Effector memory CD4-positive, alpha-beta T cell (primary cell): ENCODE measurements at places on chromosomes 5 and 9.

GRCh38 chr5:180352116-180353047 lies 754 bp downstream of the GFPT2 start:
- H3K4me1 ChIP-seq = peaks cover 12% of the 10 kb centered on the region
- no peak for DNase-seq
- peak overlapping the region; percentile 59 for H3K4me3 ChIP-seq

GRCh38 chr5:39058178-39058921 lies 15.8 kb downstream of the RICTOR start:
- H3K27ac ChIP-seq = no peak overlapping the region
- H3K36me3 ChIP-seq = no peaks in the 10 kb centered on the region

- no peak overlapping the region for H3K4me3 ChIP-seq
- H3K36me3 ChIP-seq = no peaks in the 10 kb centered on the region
- DNase-seq = no peak
- no peaks in the 10 kb centered on the region for H3K4me1 ChIP-seq
- no peak overlapping the region for H3K27ac ChIP-seq
Observed at GRCh38 chr5:138775034-138775433, 21.8 kb downstream of the CTNNA1 start.

- H3K27me3 ChIP-seq = no peaks in the 10 kb centered on the region
- H3K4me3 ChIP-seq = no peak overlapping the region
- H3K27ac ChIP-seq = no peak overlapping the region
- DNase-seq = no peak
- H3K36me3 ChIP-seq = no peaks in the 10 kb centered on the region
Observed at GRCh38 chr9:75869236-75869635, 21.2 kb upstream of the PCSK5 start.

GRCh38 chr5:51194671-51195070 lies 188.6 kb upstream of the ISL1 start:
- H3K27me3 ChIP-seq = no peaks in the 10 kb centered on the region
- no peak for DNase-seq
- H3K4me1 ChIP-seq = no peaks in the 10 kb centered on the region
- no peak overlapping the region for H3K27ac ChIP-seq
- no peak overlapping the region for H3K4me3 ChIP-seq
- no peaks in the 10 kb centered on the region for H3K36me3 ChIP-seq

DNA sequence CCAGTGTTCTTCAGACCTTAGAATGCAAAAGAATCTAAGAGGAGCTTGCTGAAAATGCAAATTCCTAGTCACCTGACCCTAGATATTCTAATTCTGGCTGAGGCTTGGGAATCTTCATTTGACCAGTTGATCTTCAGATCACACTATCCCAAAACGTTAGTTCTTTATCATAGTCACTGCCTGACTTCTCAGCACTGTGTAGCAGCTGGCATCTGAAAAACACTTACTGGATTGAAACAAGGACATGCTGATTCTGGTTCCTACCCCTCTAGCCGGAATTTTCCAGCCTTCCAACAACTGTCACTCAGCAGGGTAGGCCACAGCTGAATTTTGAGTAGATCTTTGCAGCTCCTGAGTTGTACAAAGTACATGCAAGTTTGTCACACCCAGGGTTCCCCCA lies 72.2 kb downstream of the EBF1 start:
- H3K27ac ChIP-seq = no peak overlapping the region
- DNase-seq = no peak
- no peaks in the 10 kb centered on the region for H3K36me3 ChIP-seq
- H3K4me1 ChIP-seq = no peaks in the 10 kb centered on the region
- no peaks in the 10 kb centered on the region for H3K27me3 ChIP-seq
- no peak overlapping the region for H3K4me3 ChIP-seq
